AG04450 (cell line): ENCODE measurements at places on chromosomes 4 and X. TPM values are rescaled to one million over a fixed set of nuclear protein-coding genes. Genes with fewer than 3 reads are reported as not detected.

GRCh38 chr4:42914937-42915336 is 22.4 kb downstream of the GRXCR1 start:
- DNase-seq: no peak

- DNase-seq: no peak
Observed at GRCh38 chr4:82371497-82371896, 2.3 kb downstream of the HNRNPD start.

GRCh38 chr4:33512397-33512796 is 2731.9 kb downstream of the ARAP2 start:
- DNase-seq: no peak

DNA sequence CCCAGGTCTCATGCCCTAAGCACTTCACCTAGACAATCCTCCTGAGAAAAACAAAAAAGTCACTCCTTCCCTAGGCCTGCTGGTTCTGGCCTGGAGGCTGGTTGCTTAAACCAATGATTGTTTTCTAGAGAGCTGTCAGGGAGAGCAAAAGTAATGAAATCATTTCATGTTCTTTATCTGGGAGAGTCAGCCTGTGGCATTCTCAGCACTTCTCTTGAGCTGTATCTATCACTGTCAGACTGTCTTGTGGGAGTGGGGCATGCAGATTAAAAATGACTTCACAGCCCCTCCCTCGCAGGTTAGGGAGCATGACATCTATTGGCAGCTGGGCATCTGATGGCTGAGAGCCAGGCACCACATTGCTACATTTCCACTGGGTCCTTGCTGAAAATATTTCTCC is 20.4 kb upstream of the TMEM154 start:
- DNase-seq: no peak

GRCh38 chrX:46850771-46851170 is 13.9 kb downstream of the RP2 start:
- DNase-seq: no peak

DNA sequence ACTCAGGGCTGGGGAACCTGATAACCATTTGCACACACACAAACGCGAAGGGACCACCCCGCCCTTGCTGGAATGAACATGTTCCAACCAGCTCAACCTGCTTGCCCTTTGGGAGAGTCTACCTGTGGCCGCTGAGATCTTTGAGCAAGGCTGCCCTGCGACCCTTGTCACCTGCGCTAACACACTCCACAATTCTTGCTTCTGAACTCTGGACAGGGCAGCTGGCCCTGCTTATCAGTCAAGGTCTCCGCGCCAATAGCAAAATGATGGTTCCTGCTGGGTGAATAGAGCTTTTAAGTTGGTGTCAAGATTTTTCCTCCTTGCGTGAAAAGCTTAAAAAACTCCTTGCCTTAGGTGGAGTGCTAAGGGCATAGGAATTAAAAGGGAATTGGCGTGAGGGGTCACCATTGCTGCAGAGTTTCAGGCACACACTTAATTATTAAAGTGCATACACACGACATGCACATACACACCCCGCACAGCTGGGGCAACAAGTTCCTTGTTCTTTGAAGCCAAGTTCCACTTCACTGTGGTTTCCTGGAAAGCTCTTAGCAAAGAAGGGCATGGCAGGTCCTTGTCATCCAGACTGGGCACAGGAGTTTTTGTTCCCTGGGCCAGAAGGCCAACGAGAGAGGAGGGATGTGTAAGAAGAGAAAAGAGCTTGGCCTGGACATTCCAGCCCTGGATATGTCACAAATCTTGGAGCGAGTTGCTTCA is 207.7 kb downstream of the STIM2 start:
- DNase-seq: no peak

DNA sequence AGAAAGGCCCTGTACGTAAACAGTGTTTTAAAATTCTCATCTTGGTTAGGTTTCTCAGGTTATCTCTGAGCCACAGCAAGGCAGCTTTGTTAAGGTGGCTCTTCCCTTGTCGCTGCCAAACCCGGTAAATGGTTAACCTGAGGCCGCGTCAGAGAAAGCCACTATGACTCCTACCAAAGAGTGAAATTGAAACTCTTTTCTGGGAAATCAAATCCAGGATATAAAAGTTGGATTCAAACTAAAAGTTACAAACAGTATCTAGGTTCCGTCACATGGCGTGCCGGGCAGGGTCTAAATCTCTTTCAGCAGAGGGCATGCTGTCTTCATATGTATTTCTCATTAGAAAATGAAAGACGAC is 433 bp downstream of the MMAA start:
- DNase-seq: no peak

DNA sequence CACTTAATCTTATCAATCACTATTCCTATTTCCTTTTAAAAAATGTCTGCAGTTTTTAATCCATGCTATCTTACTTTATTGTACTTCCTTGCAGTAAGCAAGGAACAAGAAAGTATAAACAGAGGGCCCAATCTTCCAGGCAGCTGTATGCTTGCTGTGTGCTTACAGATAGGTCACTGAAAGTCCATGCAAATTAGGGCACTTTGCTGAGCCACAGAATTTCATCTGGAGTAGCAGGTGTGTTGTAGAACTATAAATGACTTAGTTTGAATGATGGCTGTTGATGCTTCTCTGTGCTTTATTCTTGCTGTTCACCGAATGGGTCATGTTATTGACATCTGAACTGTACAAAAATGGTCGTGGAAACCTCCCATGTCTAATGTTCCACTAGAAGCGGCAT is 154.6 kb downstream of the ATOH1 start:
- no peak for DNase-seq

The MND1 gene
- 0.97 and 2.2 TPM in 2 replicates for polyA plus RNA-seq

The TSPAN5 gene
- polyA plus RNA-seq: 146 and 190 TPM in 2 replicates

The PAQR3 gene
- polyA plus RNA-seq: 22.9 and 35.7 TPM in 2 replicates

The GABRB1 gene
- polyA plus RNA-seq: 7.1 and 8.1 TPM in 2 replicates

The AMTN gene
- polyA plus RNA-seq: not detected in 2 replicates

The SCOC gene
- polyA plus RNA-seq: 39.1 and 62.4 TPM in 2 replicates

The ANTXR2 gene
- 87.7 and 105 TPM in 2 replicates for polyA plus RNA-seq
